ENCODE measurements at places on chromosomes 2 and 18.

DNA sequence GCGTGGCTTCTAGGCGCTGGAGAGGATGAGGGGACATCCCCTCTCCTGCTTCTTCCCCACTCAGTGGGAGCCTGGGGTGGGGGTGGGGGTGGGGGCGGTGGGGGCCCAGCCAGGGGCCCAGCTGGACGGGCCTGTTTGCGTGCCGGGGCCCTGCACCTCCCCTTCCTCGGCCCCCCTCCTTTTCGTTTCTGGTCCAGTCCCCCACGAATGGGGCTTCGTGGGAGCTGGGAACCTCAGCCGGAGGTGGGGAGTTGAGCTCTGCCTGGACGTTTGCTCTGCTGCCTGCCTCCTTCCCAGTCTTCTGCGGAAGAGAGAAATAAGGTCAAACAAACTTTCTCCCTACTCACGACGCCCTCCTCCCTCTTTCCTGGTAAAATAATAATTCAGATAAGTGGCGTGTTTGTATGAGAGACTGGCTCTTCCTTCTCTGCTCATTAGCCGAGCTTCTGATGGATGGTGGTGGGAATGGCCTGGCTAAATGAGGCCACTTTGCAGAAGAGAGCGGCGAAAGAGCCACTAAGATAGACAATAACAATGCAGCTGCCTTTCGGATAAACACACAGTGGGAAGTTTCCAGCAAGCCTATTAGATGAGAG lies 782 bp downstream of the MTA3 start:
- no peak for DNase-seq

DNA sequence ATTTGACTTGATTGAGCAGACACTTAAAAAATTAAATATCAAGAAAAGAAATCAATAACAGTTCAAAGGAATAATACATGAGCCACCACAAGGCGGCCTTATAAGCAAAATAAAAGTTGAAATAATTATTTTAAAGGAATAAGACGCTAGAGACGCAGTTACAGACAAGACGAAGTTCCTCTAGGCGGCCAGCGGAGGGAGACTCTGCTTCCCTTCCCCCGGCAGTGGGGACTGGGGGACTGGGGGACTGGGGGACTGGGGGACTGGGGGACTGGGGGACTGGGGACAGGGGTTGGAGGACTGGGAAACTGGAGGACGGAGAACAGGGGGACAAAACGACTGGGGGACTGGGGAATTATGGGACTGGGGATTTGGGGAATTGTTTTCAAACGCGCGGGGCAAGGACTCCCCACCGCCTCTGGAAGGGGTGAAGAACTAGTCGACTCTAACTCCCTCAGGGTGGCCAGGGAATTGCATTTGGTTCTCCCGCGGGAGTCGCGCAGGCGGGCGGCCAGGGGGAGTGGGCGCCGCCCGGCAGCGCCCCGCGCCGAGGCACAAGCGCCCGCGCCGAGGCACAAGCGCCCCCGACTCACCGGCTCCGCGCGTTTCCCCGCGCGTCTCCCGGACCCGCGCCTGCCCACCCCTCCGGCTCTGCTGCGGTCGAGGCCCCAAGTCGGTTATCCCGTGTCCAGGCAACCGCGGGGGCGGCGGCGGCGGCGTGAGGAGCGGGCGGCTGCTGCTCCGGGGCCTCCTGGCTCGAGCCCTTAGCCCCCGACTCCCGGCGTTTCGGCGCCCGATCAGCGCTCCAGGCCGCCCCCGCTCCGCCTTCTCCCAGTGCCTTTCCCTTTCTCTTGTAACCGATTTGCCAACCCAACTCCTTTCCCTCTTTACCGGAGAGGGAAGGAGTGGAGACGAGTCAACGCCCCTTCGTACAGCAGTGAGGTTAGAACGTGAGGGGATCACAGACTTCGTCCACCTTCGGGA lies at the start of gene CCDC178:
CCDC178 (minus strand) TSS at position 662 of the 984 bp plus-strand sequence. CDS start 28,633 bp downstream, outside the sequence.
- no peak for DNase-seq

- no peak for DNase-seq
Observed at GRCh38 chr18:55420665-55421307, 167.2 kb downstream of the TCF4 start.

DNA sequence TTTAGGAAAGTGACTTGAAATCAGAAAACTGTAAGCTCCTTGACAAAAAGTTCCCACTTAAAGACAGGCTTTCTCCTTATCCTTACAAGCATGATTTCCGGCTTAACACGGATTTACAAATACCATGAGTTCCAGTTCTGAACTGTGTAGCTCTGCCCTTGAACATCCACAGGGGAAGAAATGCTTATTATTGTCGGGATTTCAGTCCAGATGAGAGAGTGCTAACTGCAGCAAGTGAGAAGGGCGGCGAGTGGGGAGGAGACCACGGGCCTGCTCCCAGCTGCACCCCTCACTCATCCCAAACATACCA lies 73.1 kb downstream of the LRRC30 start:
- DNase-seq = no peak

DNA sequence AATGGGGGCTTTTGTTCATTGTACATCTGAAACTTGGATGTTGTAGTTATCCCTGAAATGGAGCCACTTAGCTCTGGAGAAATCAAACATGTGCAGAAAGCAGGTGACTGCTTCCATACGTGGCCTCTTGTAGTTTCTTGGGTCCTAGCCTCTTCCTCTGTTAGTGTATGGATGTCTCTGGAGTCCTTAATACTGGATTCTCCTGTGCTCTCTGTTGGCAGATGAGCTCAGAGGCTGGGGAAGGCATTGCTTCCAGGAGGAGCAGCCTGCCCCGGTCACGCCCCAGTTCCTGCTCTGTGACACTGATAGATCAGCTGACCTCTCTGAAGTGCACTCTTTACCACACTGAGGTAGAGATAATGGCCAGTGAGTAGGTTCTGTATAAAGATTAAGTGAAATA lies 176.2 kb downstream of the LDLRAD4 start:
- DNase-seq = no peak

All from GF-D8 (cell line).